CD4-positive, alpha-beta T cell treated with Interleukin-4 for 1 hour (primary cell): ENCODE measurements at places on chromosomes 7 and 10.

DNA sequence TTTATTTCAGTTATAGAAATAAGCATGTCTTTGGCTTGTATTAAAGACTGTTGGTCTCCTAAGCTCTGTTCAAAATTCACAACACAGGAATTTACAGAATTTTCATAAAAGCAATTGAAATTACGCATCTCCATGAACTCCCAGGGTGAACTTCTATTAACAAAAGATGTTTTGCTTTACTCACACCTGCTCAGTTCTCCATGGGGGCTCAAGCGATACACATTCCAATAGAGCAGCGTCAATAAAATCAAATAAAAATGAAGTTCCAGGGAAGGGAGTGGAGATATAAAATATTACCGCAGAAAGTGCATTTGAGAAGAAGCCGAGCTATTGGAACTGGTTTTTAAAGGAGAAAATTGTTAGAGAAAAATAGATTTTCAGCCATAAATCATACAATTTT is 41.5 kb upstream of the ZNF438 start:
- no peak for DNase-seq

DNA sequence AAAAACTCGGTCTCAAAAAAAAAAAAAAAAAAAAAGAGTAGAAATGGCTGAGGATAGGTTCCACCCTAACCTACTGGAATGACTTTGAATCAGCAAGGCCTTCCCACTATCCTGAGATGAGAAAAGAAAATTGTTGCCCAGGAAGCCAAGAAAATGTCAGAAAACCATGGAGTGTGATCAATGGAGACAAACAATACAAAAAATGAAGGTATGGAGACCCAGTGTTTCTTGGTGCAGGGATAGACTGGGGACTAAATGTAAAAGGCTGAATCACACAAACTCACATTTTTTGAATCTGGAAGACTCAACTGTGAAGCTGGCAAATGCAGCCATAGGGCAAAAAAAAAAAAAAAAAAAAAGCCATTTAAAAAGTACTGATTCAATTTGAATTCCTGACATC is 364.3 kb upstream of the ANKRD30A start:
- DNase-seq: no peak

DNA sequence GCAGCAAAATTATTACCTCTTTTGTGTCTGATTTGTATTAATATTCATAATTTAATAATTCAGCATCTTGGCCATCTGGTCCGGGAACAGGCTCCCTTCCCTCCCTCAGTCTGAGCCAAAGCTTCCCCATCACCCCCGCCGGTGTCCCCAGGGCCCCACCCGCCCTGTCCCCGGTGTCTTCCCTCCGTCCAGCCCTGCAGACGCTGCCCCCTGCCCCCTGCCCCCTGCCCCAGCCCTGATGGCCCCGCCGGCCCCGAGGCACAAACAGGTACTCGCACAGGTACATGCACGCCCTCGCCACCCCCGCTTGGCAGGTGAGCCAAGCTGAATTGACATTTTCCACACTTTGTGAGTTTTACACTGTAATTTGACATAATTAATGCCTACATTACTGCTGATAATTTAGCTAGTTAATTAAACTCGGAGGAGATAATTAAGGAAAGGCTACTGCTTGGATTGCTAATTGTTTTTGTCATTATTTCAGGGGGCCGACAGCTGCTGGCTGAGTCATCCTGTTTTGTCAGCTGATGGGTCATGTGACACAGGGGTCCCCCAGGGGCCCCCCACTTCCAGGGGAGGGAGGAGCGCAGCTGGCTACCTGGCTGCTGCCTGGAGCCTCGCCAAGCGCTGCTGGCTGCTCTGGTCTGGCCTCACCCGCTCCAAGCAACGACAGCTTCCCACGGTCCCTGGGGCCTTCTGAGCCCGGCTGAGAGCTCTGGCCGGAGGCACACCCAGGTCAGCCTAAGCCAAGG is 36.6 kb downstream of the MICALL2 start:
- no peak for DNase-seq

- DNase-seq: no peak
Measured at GRCh38 chr7:91248996-91249395, 15.2 kb upstream of the FZD1 start.

DNA sequence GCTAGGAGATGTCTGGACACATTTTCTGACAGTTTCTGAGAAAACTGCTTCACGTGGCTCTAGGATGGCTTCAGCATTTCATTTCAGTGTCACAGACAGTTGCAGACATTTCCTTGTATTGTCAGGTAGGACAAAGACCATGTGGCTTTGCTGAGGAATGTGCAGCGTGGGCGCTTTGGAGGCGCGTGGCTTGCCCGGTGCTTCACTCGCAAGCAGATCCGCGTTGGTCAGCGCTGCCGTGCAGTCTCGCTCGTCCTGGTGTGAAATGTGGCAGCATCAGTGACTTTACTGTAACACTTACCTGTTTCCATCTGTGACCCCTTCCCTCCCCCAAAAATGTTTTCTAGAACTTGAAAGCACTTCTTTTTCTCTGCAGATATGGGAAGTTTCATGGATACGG is 340.5 kb downstream of the SDK1 start:
- no peak for DNase-seq

- DNase-seq: no peak
Measured at GRCh38 chr10:7188456-7189050, 222.3 kb downstream of the SFMBT2 start.

DNA sequence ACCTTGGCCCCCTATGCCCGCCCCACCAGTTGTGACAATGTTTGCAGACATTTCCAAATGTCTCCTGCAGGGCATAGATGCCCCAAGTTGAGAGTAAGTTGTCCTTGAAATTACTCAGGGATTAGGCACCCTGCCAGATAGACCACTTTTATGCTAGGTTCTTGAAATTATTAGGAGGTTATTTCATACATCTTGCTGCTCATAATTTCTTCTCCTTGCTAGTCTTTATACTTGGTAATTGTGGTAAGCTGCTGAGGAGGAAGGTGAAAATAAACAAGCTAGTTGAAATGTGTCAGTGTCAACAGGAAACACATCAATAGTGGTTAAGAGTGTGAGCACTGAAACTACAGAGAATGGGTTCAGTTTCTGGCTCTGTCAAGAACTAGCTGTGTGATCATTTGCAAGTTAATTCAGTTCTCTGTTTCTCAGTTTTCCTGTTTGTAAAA is 63.7 kb upstream of the AOAH start:
- peak; percentile 28 for DNase-seq

GRCh38 chr10:89992575-89992974 is 291.2 kb downstream of the KIF20B start:
- no peak for DNase-seq

GRCh38 chr7:126185959-126186580 is 1066.7 kb downstream of the GRM8 start:
- no peak for DNase-seq

GRCh38 chr10:26792758-26793495 is 67.8 kb downstream of the ABI1 start:
- DNase-seq: no peak

DNA sequence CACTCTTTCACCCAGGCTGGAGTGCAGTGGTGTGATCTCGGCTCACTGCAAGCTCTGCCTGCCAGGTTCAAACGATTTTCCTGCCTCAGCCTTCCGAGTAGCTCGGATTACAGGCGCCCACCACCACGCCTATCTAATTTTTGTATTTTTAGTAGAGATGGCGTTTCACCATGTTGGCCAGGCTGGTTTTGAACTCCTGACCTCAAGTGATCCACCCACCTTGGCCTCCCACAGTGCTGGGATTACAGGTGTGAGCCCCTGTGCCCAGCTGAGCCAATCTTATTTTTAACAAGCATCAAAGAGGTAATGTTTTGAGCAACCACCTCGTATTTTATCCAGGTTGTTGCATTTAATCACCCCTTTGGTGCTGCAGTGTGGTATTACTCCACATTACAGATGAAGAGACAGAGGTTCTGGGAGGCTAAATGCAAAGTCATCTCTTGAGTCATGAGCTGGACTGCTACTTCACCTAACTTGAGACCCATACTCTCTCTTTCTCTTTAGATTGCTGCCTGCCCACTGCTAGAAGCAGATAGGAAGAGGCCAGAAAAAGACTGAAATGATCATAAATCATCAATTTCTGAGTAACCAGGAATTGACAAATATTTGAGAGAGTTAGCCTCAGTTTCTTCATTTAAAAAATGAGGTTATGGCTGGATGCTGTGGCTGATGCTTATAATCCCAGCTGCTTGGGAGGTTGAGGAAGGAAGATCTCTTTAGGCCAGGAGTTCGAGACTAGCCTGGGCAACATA is 116.2 kb downstream of the CAMK1D start:
- DNase-seq: no peak

DNA sequence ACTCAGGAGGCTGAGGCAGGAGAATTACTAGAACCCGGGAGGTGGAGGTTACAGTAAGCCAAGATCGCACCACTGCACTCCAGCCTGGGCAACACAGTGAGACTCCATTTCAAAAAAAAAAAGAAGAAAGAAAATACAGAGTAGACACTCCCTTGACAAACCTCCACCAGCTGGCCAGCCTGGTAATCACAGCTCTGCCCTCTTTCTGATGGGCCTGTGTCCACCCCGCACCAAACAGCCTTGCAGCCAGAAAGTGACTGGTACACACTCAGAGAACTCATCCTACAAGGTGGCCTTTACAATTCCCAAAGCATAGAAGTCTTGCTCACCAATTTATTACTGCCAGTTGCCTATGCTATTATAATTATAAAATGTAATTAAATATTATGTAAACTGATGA is 66.6 kb downstream of the COBL start:
- no peak for DNase-seq

GRCh38 chr7:128915841-128916642 is 5.5 kb upstream of the KCP start:
- no peak for DNase-seq

GRCh38 chr10:83725567-83725966 is 413.7 kb upstream of the GHITM start:
- DNase-seq: no peak

DNA sequence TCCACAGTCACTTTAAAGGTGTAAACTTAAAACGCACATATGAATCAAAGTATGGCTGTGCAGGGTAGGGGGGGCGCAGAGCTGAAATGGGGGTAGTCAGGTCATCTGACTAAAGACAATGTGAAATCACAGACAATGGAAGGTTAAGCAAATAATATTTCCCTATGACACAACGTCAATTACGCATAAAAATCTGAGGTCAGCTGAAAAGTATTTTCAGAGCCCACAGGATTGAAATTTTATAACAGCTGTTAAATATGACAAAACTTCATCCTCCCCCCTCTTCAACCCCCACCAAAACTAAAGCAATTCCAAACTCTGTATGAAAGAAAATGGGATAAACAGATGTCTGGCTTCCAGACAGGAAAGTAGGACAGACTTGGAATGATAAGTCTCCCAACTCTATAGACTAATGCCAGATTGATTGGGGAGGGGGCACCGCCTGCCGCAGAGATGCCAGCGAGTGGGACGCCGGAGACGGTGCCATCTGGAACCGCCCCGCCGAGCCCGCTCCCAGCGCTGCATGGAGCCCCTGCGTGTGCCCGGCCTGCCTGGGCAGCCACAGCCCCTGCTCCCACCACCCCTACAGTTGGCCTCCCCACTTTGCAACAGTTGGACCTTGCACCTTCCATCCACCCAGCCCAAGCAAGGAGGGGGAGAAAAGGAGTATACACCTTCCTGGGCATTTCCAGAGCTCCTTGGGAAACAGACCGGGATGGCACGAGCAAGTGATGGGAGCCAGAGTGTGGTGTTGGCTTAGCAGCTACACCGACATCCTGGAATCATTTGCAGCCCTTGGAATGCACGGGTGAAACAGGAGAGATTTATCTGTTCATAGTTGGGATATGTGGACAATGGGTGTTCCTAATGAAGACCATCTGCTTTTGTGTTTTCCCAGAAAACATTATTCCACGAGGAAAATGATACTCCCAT is 10.7 kb downstream of the EBF3 start:
- no peak for DNase-seq

GRCh38 chr7:25171516-25171915 is 46.5 kb upstream of the CYCS start:
- DNase-seq: no peak

- DNase-seq: no peak
Measured at GRCh38 chr10:22823109-22823508, 104.7 kb upstream of the ARMC3 start.

GRCh38 chr10:129329385-129330055 is 137.5 kb upstream of the MGMT start:
- no peak for DNase-seq

GRCh38 chr7:2260820-2261219 is 18.8 kb downstream of the NUDT1 start:
- DNase-seq: no peak

GRCh38 chr7:132609906-132610520 is 33.7 kb upstream of the PLXNA4 start:
- DNase-seq: no peak

DNA sequence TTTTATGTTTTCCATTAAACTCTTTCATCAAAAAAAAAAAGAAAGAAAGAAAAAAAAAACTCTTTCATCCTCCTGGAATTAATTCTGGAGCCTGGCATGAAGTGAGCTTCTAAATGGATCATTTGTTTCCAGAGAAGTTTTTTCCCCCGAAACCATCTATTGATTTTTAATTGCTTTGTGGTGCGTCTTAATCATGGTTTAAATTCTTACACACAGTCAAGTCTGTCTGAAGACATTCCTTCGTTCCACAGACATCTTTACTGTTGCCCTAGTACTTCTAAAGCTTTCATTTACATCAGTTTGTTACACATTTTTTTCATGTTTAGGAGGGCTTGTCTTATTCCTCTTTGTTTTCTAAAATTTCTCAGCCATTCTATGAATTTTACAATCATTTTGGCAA is 493.4 kb upstream of the FOXK1 start:
- no peak for DNase-seq

- no peak for DNase-seq
Measured at GRCh38 chr10:52212802-52213201, 101.3 kb upstream of the DKK1 start.

DNA sequence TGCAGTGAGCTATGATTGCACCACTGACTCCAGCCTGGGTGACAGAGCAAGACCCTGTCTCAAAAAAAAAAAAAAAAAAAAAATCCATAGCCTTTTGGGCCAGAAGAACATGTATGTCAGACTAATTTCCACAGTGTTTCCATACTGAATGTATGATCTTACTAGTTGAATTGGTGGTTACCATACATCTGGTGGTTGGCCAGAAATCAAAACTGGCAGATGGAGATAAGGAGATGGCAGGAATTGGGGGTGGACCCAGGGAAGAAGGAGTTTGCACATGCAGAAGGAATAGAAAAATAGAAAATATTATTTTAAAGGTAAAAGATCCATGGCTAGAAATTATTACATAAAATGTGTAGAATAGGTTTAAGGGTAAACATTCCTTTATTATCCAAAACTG is 3.7 kb upstream of the ATOH7 start:
- DNase-seq: no peak

- no peak for DNase-seq
Measured at GRCh38 chr7:41858201-41858600, 155.3 kb upstream of the INHBA start.

GRCh38 chr7:24227603-24228359 is 56.2 kb upstream of the NPY start:
- DNase-seq: no peak
